NCI-H446 treated with DMSO at 0.1 percent for 48 hours (cell line): ENCODE measurements at places on chromosomes 2 and 18.

DNA sequence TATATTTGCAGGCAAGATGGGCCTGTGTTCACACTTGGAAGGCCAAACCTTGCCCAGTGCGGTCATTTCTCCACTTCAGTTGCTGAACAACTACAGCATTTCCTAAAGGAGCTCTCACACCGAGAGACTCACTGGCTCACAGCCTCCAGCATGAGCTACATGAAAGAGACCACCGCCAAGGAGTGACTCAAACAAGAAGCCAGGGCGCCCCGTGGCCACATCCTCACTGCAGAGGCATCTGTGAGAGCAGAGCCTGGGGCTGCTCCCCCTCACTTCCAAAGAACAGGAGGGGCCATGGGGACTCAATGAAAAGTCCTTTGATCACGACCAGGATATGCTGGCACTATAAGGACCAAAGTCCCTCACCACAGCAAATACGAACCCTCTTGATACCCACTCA, 50.0 kb downstream of the TMEM163 start:
- no peak for DNase-seq

DNA sequence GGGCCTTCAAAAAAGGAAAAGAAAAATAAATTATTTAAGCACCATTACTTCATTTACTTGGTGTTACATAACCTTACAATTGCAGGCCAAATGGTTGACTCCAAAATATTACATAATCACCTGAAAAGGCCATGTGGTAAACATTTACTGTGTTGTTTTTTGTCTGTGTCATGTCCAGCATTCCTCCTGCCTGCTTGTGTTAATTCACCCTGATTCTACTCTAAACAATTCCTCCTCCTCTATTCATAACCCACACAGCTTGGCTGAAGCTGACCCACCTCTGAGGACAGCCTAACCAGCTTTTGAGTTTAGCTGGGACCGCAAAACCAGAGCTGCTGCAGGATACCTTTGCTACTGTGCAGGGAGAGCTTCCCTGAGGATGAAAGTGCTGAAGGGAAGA, 35.4 kb downstream of the TMX3 start:
- DNase-seq: no peak

DNA sequence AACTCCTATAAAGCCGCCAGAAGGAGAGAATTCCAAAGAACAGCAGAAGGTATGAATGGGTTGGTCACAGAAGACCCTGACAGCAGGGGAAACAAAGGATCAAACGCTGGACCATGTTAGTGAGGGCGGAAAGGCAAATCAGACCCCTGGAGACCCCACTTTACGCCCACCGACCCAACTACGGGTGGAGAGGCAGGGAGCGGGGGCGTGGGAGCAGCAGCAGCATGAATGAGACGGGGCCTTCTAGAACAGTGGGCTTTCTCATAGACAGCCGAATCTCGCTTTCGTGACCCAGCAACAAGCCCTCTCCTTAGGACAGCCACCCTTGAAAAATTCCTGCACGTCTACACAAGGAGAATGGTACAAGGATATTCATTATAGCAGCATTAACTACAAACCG, 191.0 kb downstream of the HDAC4 start:
- DNase-seq: no peak

GRCh38 chr2:200222791-200223190, 83.7 kb upstream of the SPATS2L start:
- DNase-seq: no peak

- no peak for DNase-seq
Observed at GRCh38 chr18:39604836-39605235, 2039.2 kb upstream of the CELF4 start.

DNA sequence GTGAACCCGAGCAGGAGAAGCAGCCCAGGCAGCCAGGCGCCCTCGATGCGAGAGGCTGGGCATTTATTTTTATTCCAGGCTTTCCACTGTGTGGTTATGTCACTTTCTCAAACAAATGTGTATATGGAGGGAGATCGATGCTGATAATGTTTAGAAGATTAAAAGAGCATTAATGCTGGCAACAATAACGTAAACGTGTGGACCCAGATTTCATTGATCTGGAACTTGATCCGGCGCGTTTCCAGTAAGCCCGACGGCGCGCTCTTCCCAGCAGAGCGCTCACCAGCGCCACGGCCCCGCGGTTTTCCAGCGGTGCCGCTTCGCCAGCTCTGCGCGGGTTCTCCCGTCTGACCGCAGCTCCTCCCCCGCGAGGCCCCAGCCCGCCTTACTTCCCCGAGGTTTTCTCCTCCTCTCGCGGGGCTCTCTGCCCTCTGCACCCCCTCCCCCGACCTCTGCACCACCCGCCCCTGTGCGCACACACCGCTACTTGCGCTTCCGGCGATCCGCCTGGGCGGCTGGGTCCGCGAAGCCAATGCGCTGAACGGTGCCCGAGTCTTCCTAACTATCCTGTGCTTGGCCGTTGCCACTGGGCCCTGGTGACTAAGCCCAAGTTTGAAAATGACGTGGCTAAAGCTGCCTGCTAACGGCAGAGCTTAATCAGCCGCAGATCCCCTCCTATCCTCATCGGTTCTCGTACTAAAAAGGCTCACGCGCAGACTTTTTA, 6.1 kb downstream of the ONECUT2 start:
- DNase-seq: no peak

- no peak for DNase-seq
Observed at GRCh38 chr2:173300458-173300857, 54.2 kb upstream of the CDCA7 start.

GRCh38 chr18:37577051-37577611, 11.5 kb upstream of the CELF4 start:
- peak; percentile 37 for DNase-seq

- DNase-seq: no peak
Observed at GRCh38 chr2:75199428-75200011, at the start of gene TACR1. TSS of gene TACR1 (minus strand) at chr2:75199520. CDS start at chr2:75198934, 586 bp downstream.

GRCh38 chr2:224910574-224910925, 131.7 kb downstream of the DOCK10 start:
- no peak for DNase-seq

DNA sequence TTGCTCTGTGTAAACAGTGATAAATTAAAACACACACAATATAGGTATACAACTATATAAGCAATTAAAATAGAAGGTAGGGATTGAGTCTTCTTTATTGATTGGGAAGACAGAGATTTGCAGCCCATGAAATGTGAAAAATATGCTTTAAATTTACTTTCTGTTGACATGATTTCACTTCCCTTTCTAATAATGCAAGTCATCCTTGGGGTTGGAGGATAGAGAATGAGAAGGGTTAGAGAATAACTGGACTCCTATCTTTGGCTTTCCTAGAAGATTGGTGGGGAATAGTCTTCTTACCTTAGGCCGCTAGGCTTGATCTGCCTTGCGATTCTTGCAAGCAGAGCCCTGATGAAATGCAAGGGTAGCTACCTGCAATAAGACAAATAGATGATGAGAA, 339.8 kb downstream of the NYAP2 start:
- DNase-seq: no peak

DNA sequence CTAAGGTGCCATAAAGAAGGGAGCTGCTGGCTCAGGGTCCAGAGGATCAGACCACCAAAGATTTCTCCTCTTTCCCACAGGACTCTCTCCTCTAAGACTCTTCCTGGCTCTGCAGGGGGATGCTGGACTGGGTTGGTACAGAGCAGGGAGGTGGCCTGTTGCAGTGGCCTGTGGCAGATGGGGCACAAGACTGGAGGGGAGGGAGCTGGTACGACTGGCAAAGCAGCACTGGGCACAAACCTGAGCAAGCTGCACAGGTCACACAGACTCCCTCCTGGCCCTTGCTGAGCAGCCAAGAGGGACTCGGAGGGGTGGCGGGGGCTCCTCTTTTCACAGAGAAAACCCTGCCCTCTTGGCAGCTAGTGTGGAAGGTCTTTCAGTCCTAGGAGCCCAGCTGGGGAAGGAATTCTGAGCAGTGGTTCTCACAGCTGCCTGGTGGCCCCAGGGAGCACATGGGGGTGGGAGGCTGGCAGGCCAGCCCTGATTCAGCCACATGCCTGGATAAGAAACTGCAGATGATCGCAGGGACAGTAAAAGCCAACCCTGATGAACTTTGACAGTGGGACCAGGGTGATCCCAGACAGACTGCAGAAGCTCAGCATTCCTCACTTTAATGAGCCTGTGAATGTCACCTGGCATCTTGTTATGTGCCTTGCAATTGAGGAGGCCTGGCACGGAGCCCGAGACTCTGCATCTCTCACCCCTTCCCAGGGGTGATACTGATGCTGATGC, 32.5 kb upstream of the ACAA2 start:
- no peak for DNase-seq

GRCh38 chr2:62145478-62146100, 50.3 kb upstream of the B3GNT2 start:
- no peak for DNase-seq

DNA sequence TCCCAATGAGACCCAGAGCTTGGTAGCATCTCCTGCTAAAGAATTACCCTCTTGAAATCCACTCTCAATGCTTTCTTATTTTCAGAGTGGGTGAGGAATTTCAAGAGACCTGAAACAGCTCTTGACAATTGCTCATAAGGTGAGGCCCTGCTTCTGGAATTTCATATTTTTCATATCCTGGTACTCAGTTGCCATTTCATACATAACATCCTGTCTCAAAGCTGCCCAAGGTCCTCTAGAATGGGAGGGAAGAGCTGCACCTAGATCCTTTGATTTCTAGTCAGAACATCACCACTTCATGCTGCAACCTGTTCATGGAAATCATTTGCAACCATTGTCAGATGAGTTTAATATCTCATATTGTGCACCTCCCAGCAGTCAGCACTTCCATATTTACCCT, 404.8 kb upstream of the GALNT5 start:
- no peak for DNase-seq

DNA sequence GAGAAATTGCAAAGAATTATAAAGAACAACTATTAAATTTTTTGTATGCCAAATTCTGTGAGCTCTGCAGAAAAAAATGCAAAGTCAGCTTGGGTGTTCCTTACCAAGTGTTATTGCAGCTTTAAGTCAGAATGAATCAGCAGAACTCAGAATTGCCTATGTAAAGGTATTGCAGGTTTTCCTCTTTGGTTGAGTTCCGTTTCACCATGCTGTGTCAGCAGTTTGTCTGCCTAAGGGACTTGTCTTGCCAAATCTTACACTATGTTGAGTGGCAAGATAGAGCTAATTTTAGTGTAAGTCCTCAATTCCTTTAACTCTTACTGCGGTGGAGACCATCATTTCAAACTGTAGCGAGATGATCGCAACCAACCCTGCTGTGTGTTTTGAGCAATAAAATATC, 38.8 kb downstream of the ADAM23 start:
- DNase-seq: no peak

DNA sequence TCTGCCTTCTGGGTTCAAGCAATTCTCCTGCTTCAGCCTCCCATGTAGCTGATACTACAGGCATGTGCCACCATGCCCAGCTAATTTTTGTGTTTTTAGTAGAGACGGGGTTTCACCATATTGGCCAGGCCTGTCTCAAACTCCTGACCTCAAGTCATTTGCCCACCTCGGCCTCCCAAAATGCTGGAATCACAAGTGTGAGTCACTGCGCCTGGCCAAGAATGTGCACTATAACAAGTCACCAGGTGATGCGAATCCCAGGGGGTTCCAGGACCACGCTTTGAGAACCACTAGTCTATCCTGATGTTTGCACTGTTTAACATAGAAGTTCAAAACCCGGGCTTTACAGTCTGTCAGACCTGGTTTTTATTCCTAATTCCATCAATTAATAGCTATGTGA, 144.8 kb downstream of the SUCLG1 start:
- no peak for DNase-seq

- peak; percentile 9 for DNase-seq
Observed at GRCh38 chr2:199979832-199980628, 24.6 kb downstream of the MAIP1 start.

- DNase-seq: no peak
Observed at GRCh38 chr2:132478461-132479105, 62.0 kb downstream of the GPR39 start.

- no peak for DNase-seq
Observed at GRCh38 chr2:104976603-104977120, 61.2 kb upstream of the MRPS9 start.

GRCh38 chr2:15673919-15674636, 82.4 kb downstream of the DDX1 start:
- DNase-seq: no peak

DNA sequence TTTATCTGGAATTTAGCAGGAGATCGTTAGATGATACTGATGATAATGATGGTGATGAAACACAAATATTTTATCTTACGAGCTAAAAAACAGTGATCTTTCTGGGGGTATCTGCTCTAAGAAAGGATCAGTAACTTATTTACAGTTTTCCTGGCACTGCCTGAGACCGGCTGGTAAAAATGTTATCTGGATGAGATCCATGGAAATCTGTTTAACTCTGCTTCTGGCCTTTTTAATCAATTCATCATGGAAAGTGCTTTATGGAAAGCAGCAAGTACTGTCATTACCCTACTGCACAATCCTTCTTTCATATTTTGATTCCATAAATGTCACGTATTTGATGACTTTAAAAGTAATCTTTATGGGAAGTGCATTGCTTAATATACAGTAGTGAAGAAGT, 612.7 kb upstream of the GCFC2 start:
- no peak for DNase-seq

DNA sequence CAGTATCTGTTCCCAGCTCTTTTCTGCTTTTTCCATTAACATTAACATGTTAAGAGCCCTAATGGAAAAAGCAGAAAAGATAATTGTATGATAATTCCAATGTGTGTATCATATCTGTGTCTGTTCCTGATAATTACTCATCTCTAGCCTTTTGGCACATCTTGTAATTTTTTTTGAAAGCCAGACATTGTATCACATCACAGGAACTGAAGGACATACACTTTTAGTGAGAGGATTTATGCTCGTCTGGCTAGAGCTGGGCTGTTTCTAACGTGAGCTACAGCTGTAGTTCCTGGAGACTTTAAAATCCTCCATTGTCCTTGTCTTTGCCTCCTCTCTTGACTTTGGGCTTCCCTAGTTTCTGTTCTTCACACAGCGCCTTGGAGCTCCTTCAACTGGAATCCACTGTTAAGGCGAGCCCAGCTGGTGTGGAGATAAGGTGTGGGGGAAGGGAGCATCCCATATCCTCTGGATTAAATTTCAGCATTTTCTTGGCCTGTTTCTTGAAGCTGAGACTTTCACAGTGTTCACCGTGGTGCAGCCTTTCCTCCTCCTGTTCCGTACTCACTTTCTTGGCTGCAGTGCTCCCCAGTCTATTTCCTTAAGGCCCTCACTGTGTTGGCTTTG, 211.5 kb downstream of the GALR1 start:
- DNase-seq: no peak

DNA sequence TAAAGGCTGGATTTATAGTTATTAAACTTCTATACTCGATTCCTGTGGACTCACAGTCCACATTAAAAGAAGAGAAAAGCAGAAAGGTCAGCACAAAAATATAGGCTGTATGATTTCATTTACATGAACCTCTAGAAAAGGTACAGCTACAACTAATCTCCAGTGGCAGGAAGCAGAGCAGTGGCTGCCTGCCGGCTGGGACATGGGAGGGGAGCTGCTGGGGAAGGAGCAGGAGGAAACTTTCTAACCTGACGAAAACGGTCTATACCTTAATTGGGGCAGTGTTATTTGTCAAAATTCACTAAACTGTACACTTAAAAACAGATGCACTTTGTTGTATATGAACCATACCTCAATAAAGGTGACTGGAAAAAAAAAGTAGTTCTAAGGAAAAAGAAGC, 26.7 kb downstream of the KCTD1 start:
- DNase-seq: no peak
